RKO (cell line): ENCODE measurements at places on chromosomes 4 and X.

DNA sequence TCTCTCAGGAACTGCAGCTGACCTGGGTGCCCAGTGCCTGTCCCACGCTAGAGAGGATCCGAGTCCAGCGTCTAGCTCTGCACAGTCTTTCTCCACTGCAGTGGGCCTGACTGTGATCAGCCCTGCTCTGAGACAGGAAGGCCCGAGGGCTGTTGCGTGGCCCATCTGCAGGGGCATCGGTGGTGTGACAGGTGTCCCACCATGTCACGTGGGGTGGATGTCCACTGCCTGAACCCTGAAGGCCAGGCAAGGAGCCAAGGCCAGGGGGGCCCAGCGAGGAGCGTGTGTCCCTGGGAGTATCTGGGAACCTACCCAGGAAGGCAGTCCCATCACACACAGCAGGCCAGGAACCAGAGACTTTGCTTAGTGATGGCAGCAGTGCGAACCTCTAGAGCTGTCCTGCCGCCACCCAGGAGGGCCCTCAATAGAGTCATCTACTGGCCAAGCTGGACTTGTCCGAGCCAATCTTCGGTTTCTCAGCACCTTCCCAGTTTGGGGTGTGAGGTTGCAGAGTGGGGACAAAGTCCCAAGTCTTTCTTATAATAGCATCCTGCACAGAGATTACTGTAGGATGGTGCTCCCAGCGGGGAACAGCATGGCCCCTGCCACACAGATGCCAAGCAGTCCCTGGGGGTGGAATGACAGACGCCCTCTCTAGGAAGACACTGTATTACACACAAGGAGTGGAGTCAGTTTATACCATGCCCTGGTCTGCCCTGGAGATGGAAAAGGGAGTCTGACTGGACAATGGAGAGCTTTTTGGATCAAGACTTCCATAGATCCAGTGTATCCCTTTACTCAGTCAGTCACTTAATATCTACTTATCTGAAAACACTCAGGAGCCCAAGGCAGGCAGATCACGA lies 38.3 kb downstream of the DCTD start:
- DNase-seq: no peak

GRCh38 chr4:159048166-159048886 lies 54.6 kb upstream of the RAPGEF2 start:
- no peak for DNase-seq

DNA sequence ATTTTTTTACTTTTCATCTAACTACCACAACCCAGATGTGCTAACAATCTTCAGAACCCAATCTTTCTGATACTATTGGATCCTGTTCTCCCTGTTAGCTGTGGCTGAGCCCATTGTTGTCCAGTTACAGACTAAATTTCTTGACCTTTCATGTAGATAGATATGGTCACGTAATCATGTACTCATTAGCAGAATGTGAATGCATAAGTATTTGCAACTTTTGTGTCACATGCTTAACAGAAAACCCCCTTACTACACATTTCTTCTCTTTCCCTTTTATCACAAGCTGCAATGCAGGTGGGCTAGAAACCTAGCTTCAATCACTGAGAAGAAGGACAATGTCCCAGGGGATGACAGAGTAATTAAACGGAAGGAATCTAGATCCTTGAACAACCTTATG lies 13.1 kb upstream of the FAM13A start:
- DNase-seq: no peak

GRCh38 chrX:8684201-8684965 lies 47.6 kb downstream of the ANOS1 start:
- DNase-seq: no peak
